ENCODE measurements at places on chromosomes 5 and 9.

DNA sequence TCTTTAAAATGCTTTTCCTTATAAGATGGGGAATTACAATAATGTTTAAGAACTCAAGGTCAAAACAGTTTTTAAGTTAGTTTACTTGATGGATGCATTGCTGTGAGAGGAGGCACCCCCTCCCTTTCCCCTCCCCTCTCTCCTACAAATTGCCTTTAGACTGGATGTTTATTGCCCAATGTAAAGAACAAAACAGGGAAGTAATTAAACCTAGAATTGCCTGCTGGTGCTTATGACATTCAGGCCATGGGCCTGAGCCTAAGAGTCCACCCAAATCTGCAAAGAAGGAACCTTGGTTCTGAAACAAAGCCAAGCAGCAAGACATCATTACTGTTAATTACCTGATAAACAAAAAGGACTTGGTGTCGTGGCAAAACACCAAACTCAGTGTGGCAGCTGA lies 630.3 kb downstream of the ISL1 start:
- no peak for DNase-seq

GRCh38 chr5:166166071-166166470 lies 2125.4 kb upstream of the WWC1 start:
- no peak for DNase-seq

DNA sequence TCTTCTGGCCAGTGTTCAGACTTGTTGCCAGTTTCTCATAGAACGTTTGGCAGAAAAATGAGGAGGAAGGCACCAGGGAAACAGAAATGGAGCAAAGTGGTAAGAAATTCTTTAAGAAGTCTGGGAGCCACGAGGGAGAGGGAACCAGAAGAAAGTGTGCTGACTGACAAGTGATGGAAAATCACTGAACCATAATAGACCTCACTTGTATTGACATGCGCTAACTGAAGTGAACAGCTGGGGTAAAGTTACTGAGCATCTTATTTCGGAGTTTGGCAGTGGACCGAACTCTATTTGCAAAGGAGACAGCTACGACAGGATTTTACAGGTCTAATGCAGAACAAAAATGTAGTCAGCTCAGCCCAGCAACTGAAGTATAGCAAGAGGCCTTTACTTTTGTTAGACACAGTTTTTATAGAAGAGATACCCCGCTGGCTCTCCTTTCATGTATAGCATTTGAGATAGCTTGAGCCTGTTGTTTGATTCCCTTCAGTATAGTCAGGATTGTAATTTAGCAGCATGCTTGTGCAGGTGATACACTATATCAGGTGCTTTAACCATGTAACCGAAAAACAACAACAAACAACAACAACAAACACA lies 53.6 kb downstream of the HMHB1 start:
- DNase-seq, result no peak

- no peak for DNase-seq
Measured at GRCh38 chr5:179162351-179163235, 102.4 kb downstream of the ZNF354C start.

GRCh38 chr5:136235321-136235720 lies 42.4 kb upstream of the SMIM32 start:
- DNase-seq, result no peak

DNA sequence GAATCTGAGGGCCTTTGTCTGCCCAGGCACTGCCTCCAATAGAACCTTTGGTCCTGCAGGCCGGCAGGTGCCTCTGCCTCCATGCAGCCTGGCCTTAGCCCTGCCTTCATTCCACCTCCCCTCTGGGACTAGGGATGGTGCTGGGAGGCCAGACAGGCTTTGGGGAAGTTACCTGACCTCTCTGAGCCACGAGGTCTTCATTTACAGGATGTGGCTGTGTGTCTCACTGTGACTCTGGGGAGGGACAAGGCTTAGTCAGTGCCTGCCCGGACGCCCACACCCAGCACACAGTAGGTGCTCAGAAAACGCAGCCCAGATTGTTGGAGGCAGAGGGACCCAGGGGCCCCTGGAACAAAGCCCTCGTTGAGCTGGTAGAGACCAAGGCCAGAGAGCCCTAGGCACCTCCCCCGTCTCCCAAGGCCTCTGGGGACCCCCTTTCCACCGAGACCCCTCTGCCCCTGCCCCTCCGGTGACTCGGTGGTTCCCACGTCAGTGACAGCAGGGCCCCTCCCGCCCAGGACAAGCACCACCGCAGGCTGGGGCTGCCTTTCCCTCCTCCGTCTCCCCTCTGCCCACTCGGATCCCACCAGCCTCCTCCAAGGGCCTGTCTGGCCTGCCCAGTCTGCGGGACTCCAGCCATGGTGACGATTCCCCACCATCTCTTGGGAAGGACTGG lies 46.9 kb upstream of the EGFL7 start:
- no peak for DNase-seq

DNA sequence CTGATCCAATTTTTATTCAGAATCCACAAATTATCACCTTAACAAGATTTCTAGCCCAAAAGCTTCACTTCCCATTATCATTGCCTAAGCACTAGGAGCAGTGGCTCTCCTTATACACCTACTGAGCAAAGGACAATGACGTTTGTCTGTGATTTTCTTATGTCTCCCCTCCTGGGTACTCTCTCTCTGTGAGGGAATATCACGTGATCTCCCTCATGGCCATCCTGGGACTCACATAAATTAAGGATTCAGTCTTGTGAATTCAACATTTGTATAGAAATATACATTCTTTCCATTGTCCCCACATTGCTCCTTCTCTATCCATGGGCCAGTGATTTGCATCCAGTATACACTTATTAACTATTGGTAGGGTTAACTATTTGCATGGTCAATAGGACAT lies 476.5 kb downstream of the PLK2 start:
- no peak for DNase-seq

GRCh38 chr9:127088724-127089615 lies 33.5 kb downstream of the ANGPTL2 start:
- no peak for DNase-seq
